ENCODE measurements at places on chromosomes 3 and 15.

DNA sequence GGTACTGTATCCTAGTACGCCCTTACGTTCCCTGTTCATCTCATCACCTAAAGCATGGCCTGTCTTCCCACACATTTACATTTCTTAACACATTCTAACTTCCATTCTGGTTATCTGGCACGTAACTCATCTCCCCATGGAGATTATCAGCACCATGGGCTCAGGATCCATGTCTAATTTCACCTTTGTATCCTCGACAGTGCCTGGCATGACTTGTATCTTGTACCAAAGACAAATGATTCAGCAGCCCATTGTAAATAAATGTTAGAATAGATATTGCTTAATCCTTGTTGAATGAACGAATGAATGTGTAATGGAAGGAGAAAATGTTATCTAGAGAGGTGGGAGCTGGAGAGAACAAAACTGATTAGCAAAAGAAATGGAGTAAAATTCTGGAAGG is 69.7 kb upstream of the TPM1 start:
- no peak for DNase-seq

DNA sequence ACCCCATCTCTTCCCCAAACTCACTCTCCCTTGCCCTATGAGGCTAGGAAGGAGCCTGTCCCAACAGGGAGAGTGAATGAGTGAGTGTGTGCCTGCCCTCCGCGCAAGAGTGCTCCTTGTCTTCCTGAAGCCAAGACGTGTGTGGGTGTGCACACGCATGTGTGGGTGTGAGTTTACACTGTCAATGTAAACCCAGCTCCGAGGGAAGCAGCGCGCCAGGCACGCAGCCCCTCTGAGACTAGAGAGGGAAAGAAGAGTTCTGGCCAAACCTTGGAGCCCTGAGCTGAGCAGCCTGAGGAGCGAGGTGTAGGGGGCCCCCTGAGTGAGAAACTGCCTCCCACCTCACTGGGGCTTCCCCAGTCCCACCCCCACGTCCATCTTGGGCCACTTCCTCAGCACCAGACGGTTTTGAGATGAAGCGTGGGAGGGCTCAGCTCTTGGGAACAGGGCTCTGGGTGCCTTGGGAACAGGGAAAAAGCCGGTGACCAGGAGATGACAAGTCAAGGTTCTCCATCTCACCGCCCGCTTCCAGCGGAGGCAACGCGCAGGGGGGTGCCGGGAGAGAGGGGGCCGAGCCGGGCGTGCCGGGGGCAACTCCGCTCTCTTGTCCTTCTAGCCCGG is 5.1 kb downstream of the MECOM start:
- peak; percentile 18 for DNase-seq

GRCh38 chr3:24377218-24377993 is 117.2 kb downstream of the THRB start:
- DNase-seq = no peak

DNA sequence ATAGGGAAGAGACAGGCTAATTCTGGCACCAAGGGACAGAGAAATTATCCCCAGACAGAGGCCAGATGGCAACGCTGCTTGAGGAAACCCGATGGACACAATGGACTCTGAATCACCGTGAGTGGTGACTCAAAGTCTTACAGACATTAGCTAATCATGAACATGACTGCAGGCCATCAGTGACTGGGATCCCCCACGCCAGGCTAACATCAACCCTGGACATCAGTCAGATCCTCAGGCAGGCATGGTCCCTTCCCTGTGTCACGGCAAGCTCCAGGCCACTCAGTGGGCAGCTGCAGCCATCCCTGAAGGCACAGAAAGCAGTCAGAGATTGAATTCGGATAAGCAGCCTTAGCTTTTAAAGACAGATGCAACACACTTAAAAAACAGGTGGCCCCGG is 23.8 kb upstream of the OXTR start:
- DNase-seq = no peak

- no peak for DNase-seq
Observed at GRCh38 chr15:97687654-97688053, 272.8 kb upstream of the ARRDC4 start.

- DNase-seq = no peak
Observed at GRCh38 chr3:133476971-133477375, 77.1 kb downstream of the BFSP2 start.

DNA sequence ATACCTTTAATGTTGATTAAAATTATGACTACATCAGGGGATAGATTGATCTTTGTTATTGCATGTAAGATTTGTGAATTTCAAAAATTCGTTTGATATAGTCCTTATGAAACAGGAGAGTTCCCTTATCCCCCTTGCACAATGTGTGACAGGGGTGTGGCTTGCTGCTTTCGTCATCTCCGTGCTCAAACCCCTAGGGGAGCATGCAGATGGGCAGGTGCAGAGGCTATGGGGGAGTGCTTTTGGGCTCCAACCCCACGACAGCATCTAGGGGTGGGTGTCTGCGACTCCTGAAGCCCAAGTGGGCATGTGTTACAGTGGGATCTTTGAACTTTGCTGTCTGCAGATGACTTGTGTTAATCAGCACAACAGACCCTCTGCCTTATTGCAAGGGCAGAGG is 360.1 kb upstream of the GOLIM4 start:
- DNase-seq = no peak

GRCh38 chr3:191499307-191500080 is 38.5 kb downstream of the PYDC2 start:
- no peak for DNase-seq

GRCh38 chr3:23105048-23105447 is 98.1 kb upstream of the UBE2E2 start:
- DNase-seq = no peak

- no peak for DNase-seq
Observed at GRCh38 chr3:147421184-147421912, 12.2 kb downstream of the ZIC1 start.

DNA sequence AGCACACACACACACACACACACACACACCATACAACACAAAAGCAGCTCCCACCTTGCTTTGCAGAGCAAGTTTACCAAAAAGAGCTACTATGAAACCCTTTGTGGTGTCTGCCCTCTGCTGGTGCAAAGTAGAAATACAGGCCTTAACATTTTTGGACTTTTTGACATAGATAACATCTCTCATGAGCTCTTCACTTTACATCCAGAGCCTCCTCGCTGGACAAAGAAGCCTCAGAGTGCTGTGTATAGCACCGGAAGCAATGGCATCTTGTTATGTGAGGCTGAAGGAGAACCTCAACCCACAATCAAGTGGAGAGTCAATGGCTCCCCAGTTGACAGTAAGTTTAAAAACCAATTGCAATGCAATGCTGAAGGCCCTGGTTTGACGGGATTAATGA is 157.9 kb downstream of the CHL1 start:
- peak; percentile 74 for DNase-seq

DNA sequence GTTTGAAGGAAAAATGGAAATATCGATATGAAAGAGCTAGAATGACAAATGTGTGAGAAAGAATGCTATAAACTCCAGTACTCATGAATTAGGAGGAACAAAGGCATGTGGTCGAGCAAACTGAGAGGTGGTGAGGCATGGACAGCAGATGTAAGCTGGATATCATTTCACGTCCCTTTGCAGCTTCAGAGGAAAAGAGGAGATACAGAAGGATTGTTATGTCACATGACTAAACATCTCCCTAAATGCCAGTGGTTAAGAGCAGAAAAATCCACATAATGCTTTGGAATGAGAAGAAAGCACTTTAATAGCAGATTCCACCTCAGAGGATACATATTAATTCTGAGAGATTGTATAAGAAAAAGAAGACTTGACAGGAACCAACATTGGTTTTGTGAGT is 248.7 kb downstream of the ZIC4 start:
- no peak for DNase-seq

DNA sequence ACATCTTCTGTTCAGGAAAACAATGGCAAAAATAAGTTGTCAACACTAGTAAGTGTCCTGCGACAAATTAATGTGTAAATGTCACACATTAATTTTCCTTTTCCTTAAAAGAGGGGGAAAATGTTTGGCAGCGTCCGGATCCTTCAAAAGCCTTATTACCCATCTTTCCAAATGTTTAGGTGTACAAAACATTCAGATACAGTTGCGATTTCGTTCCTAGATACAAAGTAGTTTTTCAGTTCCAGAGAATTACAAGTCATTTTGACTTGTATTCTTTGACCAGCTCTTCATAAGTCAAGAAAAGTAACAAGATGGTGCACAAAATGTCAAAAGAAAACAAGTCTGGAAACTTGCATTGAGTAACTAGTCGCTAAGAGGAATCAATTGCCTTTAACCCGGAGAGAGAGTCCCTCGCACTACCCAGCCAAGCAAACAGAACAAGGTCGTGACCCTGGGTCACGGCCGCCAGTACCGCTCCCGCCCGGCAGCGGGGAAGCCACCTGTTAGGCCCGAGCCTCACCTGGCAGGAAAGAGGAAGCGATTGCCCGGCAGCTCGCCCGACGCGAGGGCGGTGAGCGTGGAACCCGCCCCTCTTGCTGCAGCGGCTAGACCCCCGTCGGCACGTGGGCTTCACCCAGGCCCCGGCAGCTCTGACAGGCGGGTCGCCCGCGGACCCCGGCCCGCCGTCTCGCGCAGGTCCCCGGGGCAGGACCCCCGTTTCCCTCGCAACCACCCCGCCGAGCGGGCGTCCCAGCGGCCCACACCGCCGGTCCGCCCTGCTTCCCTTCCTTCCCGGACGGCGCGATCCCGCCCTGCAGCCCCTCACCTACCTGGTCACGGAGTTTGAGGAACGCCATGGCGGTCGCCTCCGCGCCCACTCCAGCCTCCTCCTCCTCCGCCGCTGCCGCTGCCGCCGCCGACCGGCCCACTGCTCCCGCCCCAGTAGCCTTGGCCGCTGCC is 61.0 kb upstream of the ANKRD28 start:
- DNase-seq = peak; percentile 73

- DNase-seq = no peak
Observed at GRCh38 chr3:115165701-115166100, 18.6 kb upstream of the ZBTB20 start.

GRCh38 chr3:174821477-174821876 is 37.7 kb upstream of the NAALADL2 start:
- DNase-seq = no peak

- DNase-seq = peak; percentile 96
Observed at GRCh38 chr3:72523429-72524151, 324.7 kb downstream of the SHQ1 start.

GRCh38 chr3:112561484-112561733 is 353 bp downstream of the ATG3 start:
- no peak for DNase-seq

- no peak for DNase-seq
Observed at GRCh38 chr15:92117261-92117731, 263.8 kb downstream of the SLCO3A1 start.

- DNase-seq = peak; percentile 5
Observed at GRCh38 chr15:98952381-98952803, 55.2 kb downstream of the PGPEP1L start.

DNA sequence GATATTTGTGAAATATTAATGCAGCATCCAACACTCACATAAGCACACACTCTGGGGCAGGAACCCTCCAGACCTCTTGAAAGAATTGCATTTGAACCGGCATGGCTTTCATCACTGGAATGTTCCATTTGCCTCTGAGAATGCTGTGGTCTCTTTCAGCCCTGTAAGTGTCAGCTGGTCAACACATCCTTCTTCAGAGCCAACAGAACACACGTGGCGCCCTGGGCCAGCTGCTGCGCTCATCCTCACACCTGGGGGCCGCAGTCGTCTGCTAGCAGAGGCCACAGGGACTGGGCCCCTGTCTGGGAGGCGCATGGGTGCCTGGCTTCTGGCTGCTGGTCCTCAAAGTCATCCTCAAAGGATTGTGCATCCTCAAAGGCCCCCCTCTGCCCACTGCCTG is 71.4 kb upstream of the HERC1 start:
- no peak for DNase-seq

GRCh38 chr15:60649845-60650548 is 171.1 kb upstream of the ICE2 start:
- no peak for DNase-seq

DNA sequence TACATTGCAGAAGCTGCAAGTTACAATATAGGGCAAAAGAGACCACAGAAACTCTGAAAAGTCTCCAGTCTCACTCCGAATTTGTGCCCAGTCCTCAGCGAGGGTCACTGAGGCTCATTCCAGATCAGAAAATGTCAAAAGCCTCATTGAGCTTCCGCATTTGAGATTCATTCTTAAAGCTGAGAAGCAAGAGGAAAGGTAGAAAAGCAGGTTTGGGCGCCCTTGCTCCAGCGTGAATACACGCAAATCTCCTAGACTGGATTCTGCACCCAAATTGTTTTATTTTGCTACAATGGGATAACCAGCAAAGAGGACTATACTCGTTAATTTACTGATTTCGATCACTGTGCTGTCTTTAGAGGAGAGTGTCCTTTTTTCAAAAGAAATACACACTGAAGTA is 212.2 kb downstream of the STT3B start:
- DNase-seq = no peak

DNA sequence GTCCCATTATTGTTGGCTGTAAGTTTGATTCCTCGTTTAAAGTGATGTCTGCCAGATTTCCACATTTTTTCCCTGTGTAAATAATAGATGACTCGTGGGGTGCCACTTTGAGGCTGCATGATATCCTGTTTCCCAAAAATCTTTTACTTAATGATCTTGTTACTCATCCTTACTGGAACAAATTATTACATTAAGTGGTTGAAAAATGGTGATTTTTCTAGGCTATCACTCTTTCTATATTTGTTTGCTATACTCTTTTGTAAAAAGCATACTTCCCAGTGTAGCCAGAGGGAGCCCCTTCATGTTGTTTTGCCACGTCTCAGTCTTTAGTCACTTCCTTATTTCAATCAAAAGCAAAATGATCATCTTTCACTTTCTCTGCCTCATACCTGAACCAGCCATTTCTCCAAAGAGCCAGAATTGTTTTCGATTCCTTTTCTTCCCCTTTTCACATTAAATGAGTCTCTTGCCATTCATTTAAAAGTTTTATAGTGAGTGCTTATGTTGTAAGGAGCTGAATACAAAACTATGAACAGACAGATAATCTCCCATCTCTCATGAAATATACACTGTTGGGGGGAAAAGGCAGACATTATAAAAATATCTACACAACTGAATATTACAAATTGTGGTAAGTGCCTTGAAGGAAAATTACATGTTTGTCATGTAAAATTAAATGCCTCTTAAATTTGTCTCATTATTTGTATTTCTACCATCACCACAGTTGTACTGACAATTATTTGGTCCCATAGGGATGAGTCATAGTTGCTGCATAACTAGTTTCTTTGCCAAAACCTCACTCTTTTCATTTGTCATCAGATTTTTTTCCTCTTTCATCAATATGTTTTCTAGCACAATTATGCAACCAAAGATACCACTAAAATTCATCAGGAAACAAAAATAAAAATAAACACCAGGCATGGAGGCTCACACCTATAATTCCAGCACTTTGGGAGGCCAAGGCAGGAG is 41.5 kb downstream of the ADGRG7 start:
- DNase-seq = peak; percentile 27

DNA sequence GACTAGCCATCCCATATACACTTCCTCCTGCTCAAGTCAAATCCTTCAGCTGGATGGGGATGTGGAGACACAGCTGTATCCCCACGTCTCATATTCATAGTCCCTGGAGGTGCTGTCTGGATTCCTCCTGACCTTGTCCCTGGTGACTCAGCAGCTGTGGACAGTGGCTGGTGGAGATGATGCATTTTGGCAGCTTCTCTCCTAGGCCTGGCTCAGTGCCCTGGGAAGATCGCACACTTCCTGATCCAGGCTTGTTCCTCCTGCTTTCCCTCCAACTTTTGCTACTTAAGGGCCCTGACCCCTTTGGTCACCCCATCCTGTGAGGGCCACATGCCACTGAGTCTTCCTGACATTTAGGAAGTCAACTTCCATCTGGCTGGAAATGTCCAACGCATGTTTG is 44.4 kb downstream of the ADAMTSL3 start:
- no peak for DNase-seq

Measured in KBM-7 (cell line).